ENCODE measurements at places on chromosomes 4 and X.

GRCh38 chr4:123363729-123364128 lies 32.9 kb upstream of the SPRY1 start:
- no peak for DNase-seq

DNA sequence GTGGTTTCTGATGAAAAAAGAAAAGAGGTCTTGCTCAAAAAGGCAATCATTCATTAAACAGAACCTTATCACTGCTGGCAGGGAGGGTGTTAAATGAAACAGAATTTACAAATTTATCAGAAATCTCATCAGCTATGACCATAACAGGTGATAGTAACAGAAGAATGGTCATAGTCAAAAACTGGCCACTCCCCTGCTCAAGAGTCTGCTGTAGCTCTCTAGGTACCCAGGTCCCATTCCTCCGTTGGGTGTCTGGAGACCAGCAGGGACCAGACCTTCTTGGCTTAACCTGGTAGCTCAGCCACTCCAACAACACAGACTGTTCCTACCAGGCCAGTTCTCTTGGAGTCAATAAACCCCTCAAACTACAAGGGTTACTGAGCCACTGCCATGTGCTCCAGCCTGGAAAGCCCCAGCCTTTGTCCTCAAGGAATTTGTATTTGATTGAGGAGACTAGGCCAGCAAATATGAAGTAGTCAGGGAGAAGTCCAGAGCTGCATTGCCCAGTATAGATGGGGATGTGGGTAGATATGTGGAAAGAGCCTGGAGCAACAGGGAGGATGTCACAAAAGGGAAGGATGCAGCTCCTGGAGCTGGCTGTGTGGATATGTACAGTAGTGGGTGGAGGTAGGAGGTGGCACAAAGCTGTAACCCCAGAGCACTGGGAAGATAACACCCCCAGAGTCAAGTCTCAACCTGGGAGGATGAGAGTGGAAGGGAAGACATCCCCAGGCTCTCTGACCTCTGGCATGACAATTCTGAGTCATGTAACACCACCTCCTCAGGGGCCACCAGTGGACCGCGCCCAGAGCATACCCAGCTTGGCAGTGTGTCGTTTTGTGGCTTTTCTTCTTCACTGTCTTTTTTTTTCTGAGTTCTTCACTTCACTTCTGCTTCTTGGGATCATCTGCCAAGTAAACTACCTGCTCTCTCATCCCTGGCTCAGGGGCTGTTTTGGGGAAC lies 21.9 kb downstream of the RASL11B start:
- DNase-seq: no peak

DNA sequence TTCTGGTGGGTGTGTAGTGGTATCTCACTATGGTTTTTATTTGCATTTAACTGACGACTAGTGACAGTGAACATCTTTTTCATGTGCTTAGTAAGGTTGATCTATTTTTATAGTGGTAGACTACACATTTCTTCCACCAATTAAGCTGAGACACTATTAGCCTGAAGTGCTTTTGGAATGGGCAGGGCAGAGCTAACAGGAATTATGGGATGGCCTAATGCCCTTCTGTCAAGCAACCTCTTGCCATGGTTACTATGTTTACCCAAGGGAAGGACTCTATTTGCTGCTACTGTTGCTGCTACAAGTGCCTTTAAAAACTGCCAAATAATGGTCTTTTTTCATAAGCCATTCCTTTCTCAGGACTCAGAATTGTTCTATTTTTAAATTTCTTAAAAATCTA lies 676.7 kb upstream of the ACTRT1 start:
- no peak for DNase-seq

GRCh38 chr4:80103629-80104028 lies 30.6 kb upstream of the ANTXR2 start:
- DNase-seq: no peak

GRCh38 chrX:64739792-64740378 lies 236.4 kb downstream of the ZC4H2 start:
- DNase-seq: no peak

DNA sequence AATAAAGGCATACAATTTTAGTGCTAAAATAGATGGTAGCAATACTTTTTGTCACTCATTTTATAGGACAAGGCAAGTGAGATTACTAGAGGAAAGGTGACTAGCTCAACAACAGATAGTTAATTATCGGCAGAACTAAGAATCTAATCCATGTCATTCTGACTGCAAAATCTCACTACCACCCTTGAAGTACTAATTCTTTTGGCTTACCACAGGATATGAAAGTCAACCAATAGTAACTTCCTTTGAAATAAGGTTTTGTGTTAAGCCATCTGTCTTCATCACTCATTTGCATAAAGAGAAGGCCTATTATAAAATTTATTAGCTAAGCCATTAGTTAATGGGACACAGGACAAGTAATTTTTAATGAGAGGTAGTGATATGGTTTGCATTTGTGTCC lies 25.3 kb upstream of the ZMAT1 start:
- DNase-seq: no peak

GRCh38 chrX:21295246-21295820 lies 78.9 kb upstream of the CNKSR2 start:
- DNase-seq: no peak

DNA sequence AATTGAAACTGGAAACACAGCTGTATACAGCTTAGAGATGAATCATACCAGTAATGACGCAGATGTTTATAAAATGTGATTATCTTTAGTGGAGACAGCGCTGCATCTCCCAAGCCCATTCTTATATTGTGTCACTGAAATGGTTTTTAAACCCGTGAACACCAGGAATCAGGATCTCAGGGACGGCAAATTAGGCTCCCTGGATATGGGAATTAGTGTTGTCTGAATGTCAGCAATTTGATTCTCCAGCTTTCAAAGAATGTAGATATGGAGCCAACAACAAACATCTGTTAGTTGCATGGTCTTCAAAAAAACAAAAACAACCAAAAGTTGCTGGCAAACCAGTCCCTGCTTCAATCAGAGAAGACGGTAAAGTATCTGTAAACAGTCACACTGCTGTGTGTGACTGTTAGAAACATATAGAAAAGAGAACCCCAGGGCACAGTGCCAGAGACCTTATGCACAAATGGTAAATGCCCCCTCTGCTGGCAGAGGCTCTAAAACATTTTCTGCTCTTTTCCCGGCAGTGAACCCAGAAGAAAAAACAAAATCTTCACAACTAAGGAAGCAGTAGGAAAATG lies 351.9 kb upstream of the FTHL17 start:
- peak; percentile 26 for DNase-seq

DNA sequence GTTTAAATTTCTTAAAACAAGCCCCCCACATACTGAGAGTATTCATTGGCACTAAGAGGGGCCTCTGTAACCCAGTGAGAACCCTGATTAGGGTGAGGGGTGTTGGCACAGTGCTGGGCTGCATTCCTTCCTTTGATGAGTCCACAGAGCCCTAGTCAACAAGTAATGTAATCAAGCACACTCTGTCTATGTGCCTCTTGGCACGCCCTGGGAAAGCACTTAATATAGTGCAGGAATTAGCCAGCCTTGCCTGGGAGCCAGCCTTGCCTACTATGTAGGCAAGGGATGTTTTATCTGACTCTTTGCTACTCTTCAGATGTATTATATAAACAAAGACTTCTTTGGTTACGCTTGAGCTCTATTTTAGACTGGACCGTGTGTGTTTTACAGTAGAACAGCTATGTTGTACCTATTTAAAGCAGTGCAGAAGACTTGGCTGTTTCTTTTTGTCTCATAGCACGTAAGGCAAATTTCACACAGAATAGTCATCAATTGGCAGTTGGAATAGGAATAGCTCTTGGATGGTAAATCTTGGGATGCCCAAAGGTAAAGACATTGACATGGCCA lies 64.3 kb downstream of the FRAS1 start:
- DNase-seq: no peak

DNA sequence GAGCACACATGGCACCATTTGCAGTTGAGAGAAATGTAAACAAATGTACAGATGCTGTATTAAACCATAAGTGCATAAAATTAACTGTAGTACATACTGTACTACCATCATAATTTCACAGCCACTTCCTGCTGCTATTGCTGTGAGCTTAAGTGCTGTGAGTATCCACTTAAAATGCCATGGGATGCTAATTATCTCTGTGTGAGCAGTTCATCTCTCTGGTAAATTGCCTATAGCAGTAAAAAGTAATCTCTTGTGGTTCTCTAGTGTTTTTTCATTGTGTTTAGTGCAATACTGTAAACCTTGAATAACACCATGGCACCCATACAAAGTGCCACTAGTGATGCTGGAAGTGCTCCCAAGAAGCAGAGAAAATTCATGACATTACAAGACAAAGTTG lies 9.9 kb upstream of the SCOC start:
- DNase-seq: no peak

DNA sequence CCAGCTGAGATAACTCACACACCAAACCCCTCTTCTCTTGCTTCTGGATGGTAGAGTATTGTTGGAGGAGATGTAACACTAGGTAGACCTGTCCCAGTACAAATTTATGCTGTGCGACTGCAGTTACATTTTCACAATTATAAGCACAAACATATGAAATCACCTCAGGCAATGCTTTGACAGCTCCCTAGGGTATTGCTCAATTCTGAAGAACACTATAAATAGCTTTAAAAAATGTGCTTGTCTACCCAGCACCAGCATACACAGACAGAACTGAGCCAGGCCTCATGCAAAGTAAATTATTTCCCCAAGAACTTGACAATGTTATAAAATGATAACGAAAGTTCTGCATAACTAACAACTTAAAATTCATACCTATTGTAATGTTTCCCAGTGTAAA lies 1999.1 kb upstream of the ADGRL3 start:
- no peak for DNase-seq

GRCh38 chr4:73019462-73020047 lies 50.0 kb downstream of the COX18 start:
- peak; percentile 6 for DNase-seq

Measured in fibroblast of skin of left biceps (primary cell).